Foreskin keratinocyte (primary cell): ENCODE measurements at places on chromosomes 16 and 17. TPM values are rescaled to one million over a fixed set of nuclear protein-coding genes. Genes with fewer than 3 reads are reported as not detected.

Gene PDP2
- 14.4 and 19.6 TPM in 2 replicates for total RNA-seq

Gene TSR3
- total RNA-seq, result 73.7 and 80.1 TPM in 2 replicates

Gene FLII
- 494 and 606 TPM in 2 replicates for total RNA-seq

Gene DNAI2
- total RNA-seq, result not detected in 2 replicates

Gene MT1A
- not detected in 2 replicates for total RNA-seq

Gene TBC1D3H
- not detected in 2 replicates for total RNA-seq

Gene TP53TG3C
- not detected in 2 replicates for total RNA-seq

Gene C16orf92
- total RNA-seq, result not detected in 2 replicates

Gene WFIKKN1
- 0.07 TPM in 2 replicates for total RNA-seq

Gene AARSD1
- 35.1 and 37.7 TPM in 2 replicates for total RNA-seq

Gene CCDC102A
- 4.9 and 5.1 TPM in 2 replicates for total RNA-seq

Gene TP53TG3E
- not detected in 2 replicates for total RNA-seq

Gene USP32
- 45.0 and 48.2 TPM in 2 replicates for total RNA-seq

Gene NAGS
- total RNA-seq, result 16.2 and 16.3 TPM in 2 replicates

Gene EARS2
- total RNA-seq, result 30.5 and 39.1 TPM in 2 replicates

DNA sequence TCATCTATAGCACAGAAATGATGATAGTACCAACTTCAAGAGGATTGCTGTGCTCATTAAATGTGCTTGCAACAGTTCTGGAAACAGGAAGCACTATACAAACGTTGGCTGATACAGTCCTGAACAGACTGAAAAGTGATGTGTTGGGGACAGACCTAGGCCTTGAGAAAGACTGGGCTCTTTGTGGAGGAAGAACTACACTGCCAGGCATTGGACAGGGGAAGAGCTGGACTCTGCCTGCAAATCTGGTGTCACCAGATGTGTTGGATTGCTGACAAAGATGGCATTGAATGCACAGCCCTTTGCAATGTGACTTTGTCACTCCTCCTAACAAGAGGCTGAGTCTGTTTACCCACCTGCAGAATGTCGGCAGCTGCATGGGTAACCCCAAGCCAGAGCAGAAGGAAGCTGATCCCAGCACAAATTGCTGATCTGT lies 12.4 kb upstream of the ST6GALNAC2 start:
- DNase-seq, result no peak

GRCh38 chr16:1455190-1456171 lies 11.1 kb upstream of the CCDC154 start:
- no peak for DNase-seq

- DNase-seq, result no peak
Measured at GRCh38 chr16:57999971-58000705, at the start of gene ZNF319. TSS of gene ZNF319 (minus strand) at chr16:58000672. CDS start at chr16:57998265, 2,407 bp downstream.

GRCh38 chr17:28667870-28668269 lies 5.9 kb downstream of the SUPT6H start:
- no peak for DNase-seq

- no peak for DNase-seq
Measured at GRCh38 chr17:65799454-65799853, 238.0 kb upstream of the AXIN2 start.

DNA sequence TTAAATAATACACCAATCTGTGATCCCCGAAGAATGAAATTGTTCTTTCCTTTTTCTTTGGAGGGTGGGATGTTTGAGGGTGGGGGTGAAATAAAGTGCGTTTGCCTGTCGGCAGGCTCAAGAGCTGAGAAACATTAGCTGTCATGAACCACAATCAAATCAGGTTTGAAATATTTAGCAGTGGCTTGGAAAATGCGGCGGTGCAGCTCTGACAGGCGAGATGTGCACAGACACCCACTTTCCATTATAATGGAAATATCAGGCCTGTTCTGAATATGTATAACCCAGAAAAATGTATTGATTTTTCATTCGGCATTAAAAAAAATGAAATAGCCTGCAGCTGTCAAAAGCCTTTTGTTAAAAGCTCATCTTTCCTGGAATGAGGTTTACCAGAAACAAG lies 212.8 kb downstream of the ZFHX3 start:
- DNase-seq, result no peak

- no peak for DNase-seq
Measured at GRCh38 chr17:68439656-68440290, 17.5 kb downstream of the WIPI1 start.

DNA sequence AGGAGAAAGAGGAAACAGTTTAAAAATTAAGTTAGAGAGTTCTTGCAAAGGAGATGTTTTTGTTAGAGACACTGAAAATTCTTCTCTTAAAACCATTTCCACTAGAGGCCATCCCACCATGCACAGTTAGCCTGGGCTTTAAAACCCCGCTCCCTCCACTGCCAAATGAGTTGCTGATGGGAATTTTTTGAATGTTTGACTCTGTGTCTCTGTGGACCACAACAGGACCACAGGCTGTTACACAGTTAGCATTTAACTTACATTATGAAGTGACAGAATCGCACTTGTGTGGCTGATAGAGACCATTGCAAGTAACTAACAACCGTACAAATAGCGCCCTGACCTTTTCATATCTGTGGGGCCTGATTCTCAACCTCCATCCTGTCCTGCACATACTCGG lies 74.7 kb upstream of the TBX2 start:
- no peak for DNase-seq

DNA sequence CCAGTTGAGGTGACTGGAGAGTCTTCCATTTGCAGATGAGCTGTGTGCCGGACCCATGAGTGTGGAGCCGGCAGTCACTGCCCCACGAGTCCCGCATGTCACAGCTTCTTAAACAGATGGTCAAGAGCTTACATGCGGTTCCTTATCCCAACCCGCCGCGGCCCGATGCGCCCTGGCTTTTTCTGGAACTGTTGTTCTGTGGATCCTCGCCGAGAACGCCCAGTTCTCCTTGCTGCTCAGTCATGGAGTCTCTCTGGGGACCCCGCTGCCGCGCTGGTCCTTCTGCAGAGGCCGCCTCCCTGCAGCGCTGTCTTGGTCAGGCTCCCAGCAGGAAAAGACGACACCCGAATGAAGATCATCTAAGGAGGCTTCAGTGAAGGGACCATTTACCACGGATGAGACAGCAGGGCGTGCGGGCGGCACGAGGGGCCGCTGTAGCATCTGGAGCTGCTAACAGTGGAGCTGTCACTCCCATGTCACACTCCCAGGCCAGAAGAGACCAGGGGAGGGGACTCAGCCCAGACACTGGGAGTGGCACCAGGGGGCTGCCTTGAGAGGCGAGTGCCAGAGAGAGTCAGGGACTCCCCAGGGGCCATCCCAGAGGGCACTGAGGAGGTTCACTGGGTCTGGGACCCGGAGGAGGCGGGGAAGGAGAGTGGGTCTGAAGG lies 10.8 kb upstream of the LGALS3BP start:
- DNase-seq, result no peak

GRCh38 chr17:38590988-38591758 lies 14.6 kb downstream of the SRCIN1 start:
- peak; percentile 9 for DNase-seq

DNA sequence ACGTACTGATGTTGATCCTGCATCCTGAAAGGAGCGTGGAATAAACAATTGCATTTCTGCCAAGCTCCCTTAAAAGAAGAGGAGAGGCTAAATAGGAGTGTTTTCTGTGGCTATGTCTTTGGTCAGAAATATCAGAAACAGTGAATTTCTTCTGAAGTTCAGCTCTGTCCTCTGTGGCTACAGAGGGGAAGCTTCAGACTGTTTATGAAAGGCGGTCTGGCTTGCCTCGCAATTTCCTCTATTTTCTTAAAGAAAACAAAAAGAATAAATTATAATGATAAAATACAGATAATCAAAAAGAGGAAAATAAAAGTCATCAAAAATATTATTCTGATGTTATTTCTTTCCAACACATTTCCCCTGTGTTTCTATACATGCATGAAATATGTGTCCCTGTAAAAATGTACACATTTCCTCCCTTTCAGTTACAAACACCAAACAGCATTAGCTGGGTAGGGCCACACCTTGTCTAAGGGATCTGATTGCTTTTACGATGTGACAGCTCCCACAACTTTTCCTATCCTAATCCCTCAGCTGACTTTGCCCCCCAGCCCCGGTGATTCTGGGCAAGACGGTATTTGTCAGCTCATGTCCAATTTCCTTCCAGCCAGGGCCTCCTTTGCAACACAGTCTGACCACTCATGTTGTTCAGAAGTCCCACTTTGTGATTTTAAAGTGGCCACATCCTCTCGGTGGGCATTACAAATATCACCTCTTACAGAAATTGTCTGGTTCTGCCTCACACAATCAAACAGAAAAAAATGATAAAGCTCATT lies 439.0 kb downstream of the HS3ST3B1 start:
- no peak for DNase-seq

DNA sequence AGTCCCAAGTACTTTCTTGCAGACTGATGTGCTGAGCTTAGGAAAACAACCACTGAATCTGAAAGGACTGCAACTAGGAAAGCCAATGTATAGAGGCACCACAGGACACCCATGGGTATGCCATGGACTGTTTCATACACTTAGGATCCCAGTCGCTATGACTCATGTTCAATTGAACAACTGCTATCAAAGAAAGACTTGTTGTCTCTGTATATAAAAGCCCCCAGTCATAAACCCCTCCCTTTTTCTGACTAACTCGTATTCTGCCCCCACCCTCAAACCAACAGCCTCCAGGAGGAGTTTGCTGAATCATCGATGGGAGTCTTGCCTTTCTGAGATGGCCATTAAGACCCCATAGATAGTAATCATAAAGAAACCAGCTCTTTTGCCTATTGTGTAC lies 205.4 kb downstream of the ANKFN1 start:
- peak; percentile 69 for DNase-seq

- DNase-seq, result no peak
Measured at GRCh38 chr17:2247005-2247404, 56.6 kb downstream of the SMG6 start.

GRCh38 chr17:63652106-63652505 lies 29.9 kb downstream of the MAP3K3 start:
- no peak for DNase-seq

- DNase-seq, result no peak
Measured at GRCh38 chr16:50831751-50832150, 89.9 kb downstream of the CYLD start.

GRCh38 chr17:51805765-51806164 lies 352.7 kb downstream of the CA10 start:
- DNase-seq, result no peak

- DNase-seq, result no peak
Measured at GRCh38 chr17:57391076-57391825, 134.9 kb downstream of the MSI2 start.

GRCh38 chr17:34656801-34657200 lies 77.4 kb downstream of the TMEM132E start:
- DNase-seq, result no peak

- DNase-seq, result no peak
Measured at GRCh38 chr16:16033208-16033717, 83.8 kb downstream of the ABCC1 start.

- DNase-seq, result no peak
Measured at GRCh38 chr17:81386646-81387099, 8.6 kb upstream of the BAHCC1 start.

DNA sequence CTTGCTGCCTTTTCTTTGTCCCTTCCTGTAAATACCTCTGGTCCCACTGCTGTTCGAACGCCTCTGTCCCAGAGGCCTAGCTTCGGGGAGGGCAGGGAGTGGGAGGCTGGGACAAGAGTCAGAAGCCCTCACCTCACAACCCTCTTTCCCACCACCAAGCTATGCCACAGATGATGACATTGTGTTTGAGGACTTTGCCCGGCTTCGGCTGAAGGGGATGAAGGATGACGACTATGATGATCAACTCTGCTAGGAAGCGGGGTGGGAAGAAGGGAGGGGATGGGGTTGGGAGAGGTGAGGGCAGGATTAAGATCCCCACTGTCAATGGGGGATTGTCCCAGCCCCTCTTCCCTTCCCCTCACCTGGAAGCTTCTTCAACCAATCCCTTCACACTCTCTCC lies 10.4 kb downstream of the ARRB2 start:
- DNase-seq, result no peak

GRCh38 chr16:67548265-67549126 lies 13.8 kb upstream of the CTCF start:
- DNase-seq, result no peak

DNA sequence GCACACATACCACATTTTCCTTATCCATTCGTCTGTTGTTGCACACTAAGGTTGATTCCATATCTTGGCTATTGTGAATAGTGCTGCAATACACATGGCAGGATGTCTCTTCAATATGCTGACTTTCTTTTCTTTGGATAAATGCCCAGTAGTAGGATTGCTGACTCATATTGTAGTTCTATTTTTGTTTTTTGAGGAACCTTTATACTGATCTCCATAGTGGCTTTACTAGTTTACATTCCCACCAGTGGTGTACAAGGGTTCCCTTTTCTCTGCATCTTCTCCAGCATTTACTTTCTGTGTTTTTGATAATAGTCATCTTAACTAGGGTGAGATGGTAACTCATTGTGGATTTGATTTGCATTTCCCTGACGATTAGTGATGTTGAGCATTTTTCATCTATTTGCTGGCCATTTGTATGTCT lies 118.1 kb downstream of the STXBP4 start:
- DNase-seq, result peak; percentile 31

DNA sequence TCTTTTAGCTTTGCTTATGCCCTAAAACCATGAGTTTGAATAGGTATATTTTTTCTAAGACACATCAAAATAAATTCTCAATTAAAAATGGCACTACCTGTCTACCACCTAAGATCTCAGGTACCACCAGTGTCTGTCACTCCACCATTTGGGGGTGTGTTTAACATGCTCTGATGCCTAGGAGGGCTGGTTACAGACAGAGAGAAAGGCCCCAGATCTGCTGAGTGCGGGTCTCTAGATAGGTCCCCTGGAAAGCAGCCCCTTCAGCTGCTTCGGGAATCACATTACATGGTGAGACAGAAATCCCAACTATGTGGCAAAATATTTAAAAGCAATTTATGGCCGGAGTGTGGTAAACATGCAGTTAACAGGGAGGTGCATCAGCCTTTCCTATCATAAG lies 653 bp upstream of the VAC14 start:
- no peak for DNase-seq

- no peak for DNase-seq
Measured at GRCh38 chr17:81621494-81622130, 15.3 kb downstream of the NPLOC4 start.

DNA sequence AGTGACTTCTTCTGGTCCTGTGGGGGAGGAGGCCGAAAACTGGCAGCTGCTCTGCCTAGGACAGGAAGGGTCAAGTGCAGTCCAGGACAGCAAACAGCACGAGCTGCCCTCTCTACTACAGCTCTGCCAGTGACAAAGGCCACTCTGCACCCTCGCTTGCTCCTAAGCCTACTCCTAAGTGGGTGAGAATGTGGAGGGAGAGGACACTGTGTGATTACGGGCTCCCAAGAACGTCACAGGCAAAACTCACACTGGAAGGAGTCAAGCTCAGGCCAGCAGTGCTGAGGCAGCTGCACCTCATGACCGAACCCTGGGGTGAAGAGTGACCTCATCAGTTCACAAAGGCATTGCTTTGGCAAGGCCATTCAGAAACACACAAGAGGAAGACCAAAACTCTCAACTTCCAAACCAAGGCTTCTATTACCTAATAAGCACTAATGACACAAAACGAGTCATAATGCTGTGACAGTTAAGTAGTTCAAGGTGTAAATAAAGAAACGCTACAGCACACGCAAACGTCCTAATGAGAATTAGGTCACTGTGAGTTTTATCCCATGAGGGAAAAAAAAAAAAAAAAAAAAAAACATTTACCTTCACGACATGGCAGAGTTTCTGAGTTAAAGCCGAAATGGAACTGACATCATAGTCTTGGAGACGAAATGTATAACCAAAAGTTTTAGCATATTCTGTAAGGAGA lies 35.1 kb downstream of the MARF1 start:
- no peak for DNase-seq

GRCh38 chr17:72393553-72393952 lies 272.7 kb downstream of the SOX9 start:
- peak; percentile 64 for DNase-seq
